ENCODE measurements at places on chromosomes 5 and 9.

GRCh38 chr5:51829230-51829629 is 446.0 kb downstream of the ISL1 start:
- DNase-seq, result no peak

- DNase-seq, result no peak
Measured at GRCh38 chr5:116441223-116441622, 133.4 kb downstream of the SEMA6A start.

DNA sequence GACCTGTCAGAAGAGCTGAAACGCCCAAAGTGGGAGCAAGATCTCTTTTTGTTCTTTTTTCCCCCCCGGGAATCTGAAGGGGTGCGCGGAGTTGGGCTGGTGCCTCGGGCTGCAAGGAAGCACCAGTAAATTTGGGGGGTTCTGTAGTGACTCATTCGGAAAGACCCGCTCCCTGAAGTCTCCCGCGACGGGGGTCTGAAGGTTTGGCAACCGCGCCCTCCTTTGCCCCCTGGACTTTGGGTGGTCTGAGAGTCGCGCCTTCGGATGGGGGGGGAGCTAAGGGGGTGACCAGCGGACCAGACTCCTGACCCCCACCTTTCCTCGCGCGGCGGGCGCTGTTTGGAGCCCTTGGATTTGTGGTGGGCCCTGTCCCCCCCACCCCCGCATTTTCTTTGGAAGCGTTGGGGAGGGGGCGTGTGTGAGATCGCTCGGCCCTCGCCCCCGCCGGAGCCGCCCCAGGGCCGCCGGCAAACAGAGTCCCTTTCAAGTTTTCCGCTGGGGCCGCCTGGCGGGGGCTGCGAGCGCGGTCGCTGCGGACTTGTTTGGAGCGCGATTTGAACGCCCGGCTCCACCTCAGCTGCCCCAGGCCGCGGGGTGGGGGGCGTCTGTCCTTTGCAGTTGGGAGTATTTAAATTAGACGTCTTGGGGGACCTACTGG is 2.0 kb downstream of the CXXC5 start:
- no peak for DNase-seq

- DNase-seq, result peak; percentile 46
Measured at GRCh38 chr5:132663771-132664695, 6.1 kb downstream of the IL13 start.

GRCh38 chr5:41707853-41708603 is 162.2 kb downstream of the OXCT1 start:
- no peak for DNase-seq

- DNase-seq, result no peak
Measured at GRCh38 chr5:158819840-158820620, 279.7 kb downstream of the EBF1 start.

GRCh38 chr5:157748760-157749461 is 5.4 kb downstream of the LSM11 start:
- DNase-seq, result no peak

GRCh38 chr5:33524476-33524875 is 83.7 kb downstream of the TARS1 start:
- no peak for DNase-seq

DNA sequence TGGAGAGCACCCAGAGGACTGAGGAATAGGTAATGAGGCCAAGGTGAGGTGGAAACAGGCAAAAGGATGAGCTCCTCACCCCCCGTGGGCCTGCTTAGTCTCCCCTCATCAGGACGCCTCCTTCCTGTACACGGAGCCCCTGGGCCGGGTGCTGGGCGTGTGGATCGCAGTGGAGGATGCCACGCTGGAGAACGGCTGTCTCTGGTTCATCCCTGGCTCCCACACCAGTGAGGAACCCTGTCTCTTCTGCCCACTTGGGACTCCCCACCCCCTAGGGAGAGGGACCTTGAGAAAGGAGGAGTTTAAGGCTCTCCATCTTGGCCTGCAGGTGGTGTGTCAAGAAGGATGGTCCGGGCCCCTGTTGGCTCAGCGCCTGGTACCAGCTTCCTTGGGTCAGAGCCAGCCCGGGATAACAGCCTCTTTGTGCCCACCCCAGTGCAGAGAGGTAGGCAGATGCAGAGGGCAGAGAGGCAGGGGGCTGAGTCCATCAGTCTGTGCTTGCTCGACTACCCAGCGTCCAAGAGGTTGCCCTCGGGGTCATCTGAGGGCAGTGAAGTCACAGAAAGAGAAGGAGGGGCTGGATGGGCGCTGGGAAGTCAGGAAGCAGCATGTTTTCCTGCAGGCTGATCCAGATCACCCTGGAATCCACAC is 7.0 kb downstream of the DOLK start:
- no peak for DNase-seq

DNA sequence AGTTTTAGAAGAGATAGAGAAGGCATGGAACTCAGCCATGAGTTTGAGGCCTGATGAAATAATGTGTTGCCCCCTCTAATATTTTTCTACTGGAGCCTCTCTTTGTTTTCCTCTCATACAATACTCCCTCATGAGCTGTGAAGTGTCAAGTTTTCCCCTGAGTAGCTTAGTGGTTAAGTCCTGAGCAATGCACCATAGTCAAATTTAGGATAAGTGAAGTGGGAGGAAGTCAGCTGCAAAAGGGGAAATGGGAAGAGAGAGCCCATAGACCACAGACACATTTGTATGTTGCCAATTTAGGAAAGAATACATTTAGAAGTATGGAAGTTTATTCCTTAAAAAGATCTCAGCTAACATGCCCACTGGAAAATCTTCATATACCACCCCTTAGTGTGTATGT is 171.5 kb upstream of the NREP start:
- no peak for DNase-seq

DNA sequence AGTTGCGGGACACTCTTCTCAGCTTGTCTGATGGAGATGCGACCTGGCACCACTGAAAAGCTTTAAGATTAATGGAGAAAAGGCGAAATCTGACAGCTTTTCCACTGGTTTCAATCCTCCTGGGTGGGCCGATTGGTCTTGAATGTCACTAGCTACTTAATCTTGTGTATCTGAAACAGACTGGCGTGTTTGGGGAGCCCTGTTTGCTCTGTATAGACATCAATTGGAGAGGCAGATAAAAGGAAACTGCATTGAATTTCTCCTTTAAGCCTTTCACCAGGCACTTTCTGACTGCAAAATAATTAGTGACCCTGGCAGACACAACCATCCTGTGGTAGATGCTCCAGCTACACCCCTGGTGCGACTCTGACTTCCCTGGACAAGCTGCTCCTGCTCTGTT is 224.2 kb downstream of the NDUFS4 start:
- DNase-seq, result no peak

GRCh38 chr9:69188975-69189374 is 14.9 kb downstream of the TJP2 start:
- DNase-seq, result no peak

GRCh38 chr5:141094481-141095262 is at the start of gene PCDHB2:
TSS of gene PCDHB2 (plus strand) at chr5:141094615. CDS start at chr5:141094791, 176 bp downstream.
- peak; percentile 50 for DNase-seq

- DNase-seq, result peak; percentile 59
Measured at GRCh38 chr9:94157050-94157801, 73.0 kb downstream of the PTPDC1 start.

DNA sequence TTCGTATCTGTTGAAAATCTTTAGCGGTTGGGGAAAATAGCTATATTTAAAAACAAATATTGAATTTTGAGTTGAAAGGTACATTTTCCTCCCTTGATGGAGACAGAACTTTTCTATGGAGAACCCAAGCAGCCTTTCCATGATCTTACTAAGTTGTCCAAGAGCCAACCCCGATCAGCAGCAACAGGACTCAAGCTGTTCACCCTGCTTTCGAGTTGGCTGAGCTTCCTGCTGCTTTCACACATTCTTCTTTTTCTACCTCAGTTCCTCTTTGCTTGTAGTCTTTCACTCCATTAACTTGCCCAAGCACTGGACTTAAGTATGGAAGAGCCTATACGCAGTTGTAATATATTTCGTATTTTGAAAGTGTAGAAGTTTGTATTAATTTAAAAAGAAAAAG is 59.4 kb downstream of the IL6ST start:
- DNase-seq, result no peak

- no peak for DNase-seq
Measured at GRCh38 chr9:76716085-76716672, 48.1 kb upstream of the PCA3 start.

DNA sequence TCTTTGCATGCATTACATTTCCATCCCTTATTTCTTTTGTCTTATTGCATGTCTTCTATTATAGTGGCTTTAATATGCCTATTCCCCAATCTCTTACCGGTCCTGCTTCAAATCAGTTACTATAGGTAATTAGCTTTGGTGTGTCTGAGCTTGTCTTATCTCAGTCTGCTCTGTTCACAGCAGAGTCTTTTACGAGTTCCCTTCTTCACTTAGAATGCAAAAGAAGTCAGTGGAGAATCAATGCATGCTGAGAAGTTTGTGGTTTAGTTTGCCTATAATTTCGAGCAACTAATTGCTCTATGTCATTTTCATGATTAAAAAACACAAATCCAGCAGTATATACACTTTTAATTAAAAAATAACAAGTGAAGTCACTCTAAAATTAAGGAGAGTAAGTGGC is 545.0 kb downstream of the SLCO4C1 start:
- DNase-seq, result no peak

GRCh38 chr5:174145091-174145490 is 99.6 kb downstream of the NSG2 start:
- DNase-seq, result no peak

DNA sequence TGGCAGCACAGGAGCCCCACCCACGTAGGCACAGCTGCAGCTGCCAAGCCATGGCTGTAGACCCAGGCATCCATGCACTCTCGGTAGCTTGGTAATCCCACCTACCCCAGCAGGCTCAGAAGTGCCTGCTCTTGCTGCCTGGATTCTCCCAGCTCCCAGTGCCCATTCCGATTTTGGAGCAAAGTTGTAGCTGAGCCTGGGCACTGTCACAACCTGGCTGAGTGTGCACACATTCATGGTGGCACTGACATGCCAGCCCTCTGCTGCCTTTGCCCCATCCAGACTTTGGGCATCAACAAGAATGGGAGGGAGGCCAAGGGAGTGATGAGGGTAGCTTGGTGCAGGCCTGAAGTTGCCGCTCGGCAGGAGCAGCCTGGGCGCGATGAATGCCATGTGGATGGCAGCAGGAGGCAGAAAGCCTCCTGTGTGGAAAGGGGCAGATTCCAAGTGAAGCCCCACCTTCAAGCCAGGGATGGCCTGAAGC is 936.6 kb upstream of the PTPRD start:
- DNase-seq, result no peak

GRCh38 chr9:101381833-101382342 is 2.9 kb downstream of the BAAT start:
- DNase-seq, result no peak

DNA sequence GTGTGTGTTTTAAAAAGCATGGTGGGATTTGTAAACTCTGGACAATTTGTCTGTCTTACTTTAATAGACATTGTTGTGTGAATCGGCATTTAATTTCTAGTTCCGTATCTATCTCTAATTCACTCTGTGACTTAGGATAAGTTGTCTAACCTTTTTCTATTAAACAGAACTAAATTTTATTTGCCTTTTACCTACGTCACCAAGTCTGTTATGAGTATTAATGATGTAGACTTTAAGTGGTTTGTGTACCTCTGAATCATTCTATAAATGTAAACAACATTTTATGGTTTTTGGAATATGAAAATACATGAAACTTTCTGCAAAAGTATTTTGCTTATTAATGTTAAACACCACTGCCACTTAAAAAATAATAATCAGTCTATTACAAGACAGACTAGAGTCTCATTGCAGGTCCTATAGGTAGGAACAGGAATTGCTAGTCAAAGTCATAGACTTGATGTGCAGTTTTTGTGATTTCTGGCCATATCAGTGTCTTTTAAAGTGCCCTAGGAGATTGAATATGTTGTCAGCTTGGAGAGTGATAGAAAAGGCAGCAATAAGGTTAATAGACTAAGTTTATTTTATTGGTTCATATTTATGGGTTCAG is 5.6 kb downstream of the RBM27 start:
- DNase-seq, result no peak

DNA sequence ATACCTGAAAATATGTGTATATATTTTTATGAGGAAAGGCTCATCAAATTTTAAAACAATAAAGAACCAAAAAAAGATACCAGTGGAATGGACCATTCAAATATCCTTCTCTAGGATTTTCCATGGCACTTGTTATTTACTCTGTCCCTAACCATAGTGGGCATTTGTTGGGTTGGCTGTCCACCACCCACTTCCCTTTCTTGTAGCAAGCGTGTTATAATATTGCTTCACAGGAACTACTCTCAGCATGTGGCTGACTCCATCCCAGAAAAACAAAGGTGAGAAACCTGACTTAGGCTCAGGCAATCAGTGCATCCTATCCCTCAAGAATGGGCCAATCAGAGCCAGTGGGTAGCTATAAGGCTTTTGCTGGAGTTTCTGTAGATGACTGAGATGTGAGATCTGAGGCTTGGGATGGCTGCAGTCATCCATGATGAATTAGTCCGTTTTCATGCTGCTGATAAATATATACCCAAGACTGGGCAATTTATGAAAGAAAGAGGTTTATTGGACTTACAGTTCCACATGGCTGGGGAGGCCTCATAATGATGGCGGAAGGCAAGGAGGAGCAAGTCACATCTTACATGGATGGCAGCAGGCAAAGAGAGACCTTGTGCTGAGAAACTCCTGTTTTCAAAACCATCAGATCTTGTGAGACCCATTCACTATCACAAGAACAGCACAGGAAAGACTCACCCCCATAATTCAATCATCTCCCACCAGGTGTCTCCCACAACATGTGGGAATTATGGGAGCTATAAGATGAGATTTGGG is 17.2 kb downstream of the C5orf63 start:
- DNase-seq, result no peak

- DNase-seq, result no peak
Measured at GRCh38 chr5:33692980-33693379, 198.8 kb downstream of the ADAMTS12 start.

- no peak for DNase-seq
Measured at GRCh38 chr5:74241751-74242140, 398.8 kb downstream of the ENC1 start.

DNA sequence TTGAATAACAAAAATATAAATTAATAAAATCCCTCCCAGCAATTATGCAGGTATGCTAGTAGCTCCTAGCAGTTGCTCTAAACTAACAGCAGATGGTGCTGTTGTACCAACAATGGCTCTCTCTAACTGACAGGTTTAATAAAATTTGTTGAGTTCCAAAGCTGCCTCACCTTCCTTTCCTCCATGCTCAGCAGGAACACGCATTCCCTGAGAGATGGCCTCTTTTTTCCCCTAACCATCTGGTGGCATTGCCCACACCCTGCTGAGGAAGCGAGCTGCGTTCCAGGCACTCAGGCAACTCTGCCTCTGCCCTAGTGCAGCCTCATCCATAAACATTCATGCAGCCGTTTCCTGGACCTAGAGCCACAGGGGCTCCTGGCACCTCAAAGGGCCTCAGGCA is 106.2 kb downstream of the KLHL3 start:
- peak; percentile 51 for DNase-seq

DNA sequence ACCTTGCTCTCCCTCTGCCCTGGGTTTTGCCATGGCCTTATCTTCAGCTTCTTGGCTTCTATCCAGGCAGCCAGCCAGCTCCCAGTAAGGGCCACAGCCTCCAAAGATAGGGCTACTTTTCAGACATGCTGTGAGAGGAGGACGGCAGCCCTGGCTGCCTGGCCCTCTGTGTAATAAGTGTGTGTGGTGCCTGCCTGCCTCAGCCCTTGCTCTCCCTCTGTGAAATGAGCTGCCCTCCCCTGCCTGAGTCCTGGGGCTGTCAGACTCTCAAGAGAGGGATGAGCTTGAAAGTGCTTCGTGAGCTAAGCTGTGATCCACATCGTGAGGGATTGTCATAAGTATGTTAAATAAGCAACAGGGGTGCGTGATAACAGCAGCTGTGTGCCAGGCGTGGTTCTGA is 8.1 kb downstream of the NDST1 start:
- DNase-seq, result no peak

GRCh38 chr9:108885643-108886348 is 23.7 kb downstream of the ACTL7A start:
- DNase-seq, result no peak

GRCh38 chr5:1593903-1594356 is 70.2 kb upstream of the LPCAT1 start:
- no peak for DNase-seq

All from right forelimb (tissue), 1 donor.